ENCODE measurements at places on chromosomes 2 and 18.

- no peak for DNase-seq
- H3K27ac ChIP-seq: no peak overlapping the region
- no peaks in the 10 kb centered on the region for H3K36me3 ChIP-seq
- H3K27me3 ChIP-seq: no peaks in the 10 kb centered on the region
Observed at GRCh38 chr18:27400001-27400400, 214.9 kb upstream of the CHST9 start.

DNA sequence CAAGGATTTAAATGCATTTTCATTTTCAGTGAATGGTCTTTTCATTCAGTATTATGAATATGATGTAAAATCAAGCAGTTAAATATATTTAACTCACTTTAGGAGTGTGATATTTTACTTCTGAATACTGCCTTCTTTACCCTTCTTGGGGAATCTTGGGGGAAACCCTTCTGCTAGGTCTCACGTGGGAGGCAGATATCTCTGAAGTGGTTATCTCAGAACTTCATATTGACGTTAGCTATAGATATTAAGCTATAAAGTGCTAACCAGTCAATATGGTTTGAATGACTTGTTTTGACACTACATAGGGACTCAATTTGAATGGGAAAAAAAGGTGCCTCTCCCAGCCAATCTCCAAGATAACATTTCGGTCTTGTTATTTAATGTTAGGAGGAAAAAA lies 9.8 kb downstream of the REL start:
- no peak overlapping the region for H3K27ac ChIP-seq
- H3K27me3 ChIP-seq: no peaks in the 10 kb centered on the region
- H3K4me3 ChIP-seq: peak overlapping the region; percentile 31
- peaks cover 74% of the 10 kb centered on the region for H3K36me3 ChIP-seq
- DNase-seq: no peak
- peaks cover 19% of the 10 kb centered on the region for H3K4me1 ChIP-seq

DNA sequence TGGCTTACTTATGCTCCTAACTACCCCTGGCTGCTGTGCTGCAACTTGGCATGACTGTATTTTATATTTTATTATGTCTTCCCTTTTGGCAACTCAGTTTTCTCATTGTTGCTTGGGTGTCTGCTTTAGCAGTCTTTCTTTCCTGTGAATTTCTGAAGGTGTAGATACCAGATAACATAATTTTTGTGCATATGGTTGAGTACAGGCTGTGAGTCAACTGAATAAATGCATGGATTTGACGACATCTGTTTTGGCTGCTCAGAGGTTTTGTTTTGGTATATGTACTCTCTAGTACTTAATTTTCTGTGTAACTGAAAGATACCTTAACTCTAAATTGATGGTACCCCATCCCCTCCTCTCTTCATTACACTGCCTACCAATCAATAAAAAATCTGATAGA lies 303.1 kb downstream of the PTPRM start:
- peaks cover 1% of the 10 kb centered on the region for H3K4me1 ChIP-seq
- H3K4me3 ChIP-seq: no peak overlapping the region
- DNase-seq: no peak
- no peaks in the 10 kb centered on the region for H3K27me3 ChIP-seq

DNA sequence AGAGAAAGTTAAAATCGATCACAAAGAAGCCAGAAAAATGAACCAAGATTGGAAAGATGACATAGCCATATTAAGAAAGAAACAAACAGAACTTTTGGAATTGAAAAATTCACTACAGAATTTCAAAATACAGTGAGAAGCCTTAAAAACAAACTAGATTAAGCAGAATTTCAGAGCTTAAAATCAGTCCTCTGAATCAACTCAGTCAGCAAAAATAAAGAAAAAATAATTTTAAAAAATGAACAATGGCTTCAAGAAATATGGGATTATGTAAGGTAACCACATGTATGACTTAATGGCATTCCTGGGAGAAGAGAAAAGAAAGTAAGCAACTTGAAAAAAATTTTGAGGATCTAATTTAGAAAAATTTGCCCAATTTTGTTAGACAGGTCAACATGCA lies 696.2 kb downstream of the TSN start:
- H3K4me1 ChIP-seq: no peaks in the 10 kb centered on the region
- peaks cover 4% of the 10 kb centered on the region for H3K36me3 ChIP-seq
- DNase-seq: no peak
- no peaks in the 10 kb centered on the region for H3K27me3 ChIP-seq

DNA sequence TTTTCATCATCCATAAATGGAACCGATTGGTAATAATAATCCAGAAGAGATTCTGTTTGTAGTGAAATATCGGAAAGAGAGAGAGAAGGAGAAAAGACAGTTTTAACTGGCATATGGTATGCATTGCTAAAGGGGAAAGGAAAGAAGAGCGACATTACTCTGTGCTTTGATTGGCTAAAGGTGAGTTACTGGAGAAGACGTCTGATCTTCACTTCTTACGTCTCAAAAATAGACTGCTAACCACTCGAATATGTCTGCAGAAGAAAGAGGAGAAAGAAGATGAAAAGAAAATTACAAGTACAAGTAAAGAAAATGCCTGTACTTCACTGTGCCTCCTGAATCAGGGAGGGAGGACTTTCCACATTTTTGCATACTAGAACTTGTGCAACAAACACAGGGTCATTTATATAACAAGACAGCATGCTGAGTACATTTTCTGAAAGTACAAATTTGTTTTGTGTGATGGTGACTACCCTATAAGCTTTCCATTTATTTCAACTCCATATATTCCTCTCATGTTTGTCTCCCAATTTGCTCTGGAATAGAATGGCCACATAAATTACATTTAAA lies 787.2 kb downstream of the RNF144A start:
- H3K27me3 ChIP-seq: no peaks in the 10 kb centered on the region
- peaks cover 2% of the 10 kb centered on the region for H3K4me1 ChIP-seq
- H3K36me3 ChIP-seq: no peaks in the 10 kb centered on the region
- no peak overlapping the region for H3K4me3 ChIP-seq

GRCh38 chr2:25692143-25692542 lies 18.8 kb upstream of the DTNB start:
- H3K27ac ChIP-seq: no peak overlapping the region
- no peak overlapping the region for H3K4me3 ChIP-seq
- DNase-seq: no peak
- peaks cover 6% of the 10 kb centered on the region for H3K36me3 ChIP-seq

- no peaks in the 10 kb centered on the region for H3K4me1 ChIP-seq
- peaks cover 49% of the 10 kb centered on the region for H3K27me3 ChIP-seq
- H3K4me3 ChIP-seq: no peak overlapping the region
Observed at GRCh38 chr18:22627506-22627905, 209.8 kb upstream of the CTAGE1 start.

- no peak for DNase-seq
- H3K4me3 ChIP-seq: no peak overlapping the region
- H3K27me3 ChIP-seq: peaks cover 44% of the 10 kb centered on the region
- H3K36me3 ChIP-seq: no peaks in the 10 kb centered on the region
- no peak overlapping the region for H3K27ac ChIP-seq
Observed at GRCh38 chr2:33018271-33018670, 71.5 kb downstream of the LTBP1 start.

GRCh38 chr2:141697035-141697434 lies 433.8 kb downstream of the LRP1B start:
- no peak for DNase-seq
- H3K36me3 ChIP-seq: peaks cover 3% of the 10 kb centered on the region
- H3K4me1 ChIP-seq: no peaks in the 10 kb centered on the region
- no peaks in the 10 kb centered on the region for H3K27me3 ChIP-seq

DNA sequence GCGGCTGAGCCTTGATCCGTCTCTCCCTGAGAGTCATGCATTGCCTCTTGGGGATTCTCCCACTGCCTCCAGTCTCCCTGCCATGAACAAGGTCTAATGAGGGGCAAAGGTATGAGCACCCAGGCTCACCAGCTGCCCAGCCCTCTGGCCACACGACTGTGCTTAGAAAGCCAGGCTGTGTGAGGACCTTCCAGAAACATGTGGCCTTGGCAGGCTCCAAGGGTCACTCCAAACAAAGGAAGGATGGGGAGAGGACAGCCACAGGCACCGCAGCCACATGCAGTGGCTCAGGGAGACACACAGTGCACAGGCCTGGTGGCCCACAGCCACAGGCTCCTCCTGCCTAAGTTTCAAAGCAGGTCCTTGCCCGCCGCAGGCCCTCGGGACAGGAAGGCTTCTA lies 35.8 kb downstream of the TGFA start:
- no peak overlapping the region for H3K4me3 ChIP-seq
- no peak for DNase-seq
- H3K27ac ChIP-seq: peak overlapping the region; percentile 38
- peaks cover 12% of the 10 kb centered on the region for H3K4me1 ChIP-seq
- no peaks in the 10 kb centered on the region for H3K27me3 ChIP-seq
- H3K36me3 ChIP-seq: peaks cover 3% of the 10 kb centered on the region

- H3K36me3 ChIP-seq: no peaks in the 10 kb centered on the region
- no peaks in the 10 kb centered on the region for H3K4me1 ChIP-seq
- no peak overlapping the region for H3K4me3 ChIP-seq
- no peaks in the 10 kb centered on the region for H3K27me3 ChIP-seq
- no peak for DNase-seq
Observed at GRCh38 chr18:30945761-30946160, 96.8 kb downstream of the DSC3 start.

GRCh38 chr2:45047301-45047700 lies 38.0 kb upstream of the SIX2 start:
- no peak overlapping the region for H3K4me3 ChIP-seq
- no peaks in the 10 kb centered on the region for H3K4me1 ChIP-seq
- no peak overlapping the region for H3K27ac ChIP-seq
- H3K36me3 ChIP-seq: no peaks in the 10 kb centered on the region
- H3K27me3 ChIP-seq: peaks cover 27% of the 10 kb centered on the region

DNA sequence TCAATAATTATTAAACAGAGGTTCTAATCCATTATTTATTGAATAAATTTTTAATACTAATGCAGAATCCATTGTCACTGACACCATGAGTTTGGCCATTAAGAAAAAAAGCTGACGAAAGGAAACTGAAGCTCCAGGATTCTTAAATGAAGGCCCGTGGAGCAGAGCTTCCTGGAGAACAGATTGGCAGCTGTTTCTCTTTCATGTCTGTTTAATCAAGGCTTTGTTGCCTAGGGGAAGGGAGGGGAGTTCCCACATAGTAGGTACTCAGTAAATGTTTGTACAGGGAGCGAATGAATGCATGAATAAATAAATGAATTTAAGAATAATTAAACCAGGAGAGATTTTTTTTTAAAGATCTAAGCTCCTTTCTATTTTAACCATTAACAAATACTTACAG lies 315.1 kb upstream of the KLHL29 start:
- no peaks in the 10 kb centered on the region for H3K36me3 ChIP-seq
- H3K27ac ChIP-seq: no peak overlapping the region
- no peaks in the 10 kb centered on the region for H3K27me3 ChIP-seq
- DNase-seq: no peak
- no peaks in the 10 kb centered on the region for H3K4me1 ChIP-seq

DNA sequence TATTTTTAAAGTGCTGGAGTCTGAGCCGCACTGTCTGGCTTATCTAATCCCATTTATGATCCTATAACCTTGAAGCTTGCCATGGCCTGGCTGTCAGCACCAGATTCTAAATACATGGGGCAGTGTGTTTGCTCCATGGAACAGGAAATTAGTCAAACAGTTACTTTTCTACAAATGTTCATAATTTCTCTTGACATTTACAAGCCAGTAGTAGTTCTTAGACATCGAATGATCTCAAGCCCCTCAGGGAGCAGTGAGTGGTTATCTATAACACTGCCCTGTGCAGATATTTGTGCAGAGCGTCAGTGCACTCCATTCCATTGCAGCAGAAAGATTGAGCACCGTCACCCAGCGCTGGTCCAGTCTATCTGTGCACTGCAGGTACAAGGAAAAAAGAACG lies 205.2 kb downstream of the AGPS start:
- no peaks in the 10 kb centered on the region for H3K4me1 ChIP-seq
- DNase-seq: no peak
- H3K4me3 ChIP-seq: no peak overlapping the region
- H3K36me3 ChIP-seq: no peaks in the 10 kb centered on the region
- H3K27ac ChIP-seq: no peak overlapping the region

DNA sequence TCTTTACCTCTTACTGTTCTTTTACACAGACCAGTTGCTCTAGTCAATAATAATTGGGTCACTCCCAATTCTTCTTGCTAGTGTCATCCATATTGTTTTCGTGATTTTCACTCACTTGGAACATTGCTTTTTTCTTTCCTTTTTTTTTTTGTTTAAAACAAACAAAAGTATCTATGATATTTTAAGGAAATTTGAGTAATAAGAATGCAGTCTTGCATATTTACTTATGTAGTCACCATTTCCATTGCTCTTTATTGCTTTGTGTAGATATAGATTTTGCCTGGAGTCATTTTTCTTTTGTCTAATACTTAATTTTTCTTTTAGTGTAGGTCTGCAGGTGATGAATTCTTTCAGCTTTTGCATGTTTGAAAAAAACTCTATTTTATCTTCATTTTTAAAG lies 71.9 kb downstream of the WDR7 start:
- H3K27me3 ChIP-seq: no peaks in the 10 kb centered on the region
- no peak for DNase-seq
- peaks cover 5% of the 10 kb centered on the region for H3K4me1 ChIP-seq
- H3K4me3 ChIP-seq: no peak overlapping the region
- H3K36me3 ChIP-seq: peaks cover 7% of the 10 kb centered on the region

DNA sequence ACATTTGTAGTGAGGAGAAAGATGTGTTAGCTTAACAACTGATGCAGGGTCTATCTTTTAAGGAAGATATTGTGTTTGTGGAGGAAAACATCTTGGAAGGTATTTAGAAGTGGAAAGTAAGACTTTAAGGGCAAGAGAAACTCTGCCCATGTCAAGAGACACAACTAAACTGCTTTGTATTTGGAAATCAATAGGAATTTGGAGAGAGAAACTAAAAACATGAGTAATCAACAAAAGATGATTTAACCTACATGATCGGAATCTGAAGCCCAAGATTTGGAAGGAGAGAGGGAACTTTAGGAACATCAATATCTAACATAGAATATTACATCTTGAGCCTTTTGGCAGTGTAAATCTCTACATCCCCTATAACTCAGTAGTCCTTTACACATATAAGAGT lies 184.2 kb upstream of the COL3A1 start:
- no peaks in the 10 kb centered on the region for H3K4me1 ChIP-seq
- no peaks in the 10 kb centered on the region for H3K36me3 ChIP-seq
- H3K27me3 ChIP-seq: no peaks in the 10 kb centered on the region
- no peak overlapping the region for H3K27ac ChIP-seq
- no peak for DNase-seq
- H3K4me3 ChIP-seq: no peak overlapping the region

GRCh38 chr18:47883771-47884413 lies 46.6 kb downstream of the SMAD2 start:
- no peak for DNase-seq
- peak overlapping the region; percentile 57 for H3K27ac ChIP-seq
- no peaks in the 10 kb centered on the region for H3K27me3 ChIP-seq
- H3K4me3 ChIP-seq: no peak overlapping the region
- H3K4me1 ChIP-seq: peaks cover 19% of the 10 kb centered on the region
